ENCODE measurements at places on chromosomes 16 and 17.

GRCh38 chr16:1963806-1964505 is 670 bp downstream of the RPS2 start:
- DNase-seq, result no peak

- no peak for DNase-seq
These were observed 78.1 kb downstream of the TUBD1 start for GRCh38 chr17:59814685-59815084.

DNA sequence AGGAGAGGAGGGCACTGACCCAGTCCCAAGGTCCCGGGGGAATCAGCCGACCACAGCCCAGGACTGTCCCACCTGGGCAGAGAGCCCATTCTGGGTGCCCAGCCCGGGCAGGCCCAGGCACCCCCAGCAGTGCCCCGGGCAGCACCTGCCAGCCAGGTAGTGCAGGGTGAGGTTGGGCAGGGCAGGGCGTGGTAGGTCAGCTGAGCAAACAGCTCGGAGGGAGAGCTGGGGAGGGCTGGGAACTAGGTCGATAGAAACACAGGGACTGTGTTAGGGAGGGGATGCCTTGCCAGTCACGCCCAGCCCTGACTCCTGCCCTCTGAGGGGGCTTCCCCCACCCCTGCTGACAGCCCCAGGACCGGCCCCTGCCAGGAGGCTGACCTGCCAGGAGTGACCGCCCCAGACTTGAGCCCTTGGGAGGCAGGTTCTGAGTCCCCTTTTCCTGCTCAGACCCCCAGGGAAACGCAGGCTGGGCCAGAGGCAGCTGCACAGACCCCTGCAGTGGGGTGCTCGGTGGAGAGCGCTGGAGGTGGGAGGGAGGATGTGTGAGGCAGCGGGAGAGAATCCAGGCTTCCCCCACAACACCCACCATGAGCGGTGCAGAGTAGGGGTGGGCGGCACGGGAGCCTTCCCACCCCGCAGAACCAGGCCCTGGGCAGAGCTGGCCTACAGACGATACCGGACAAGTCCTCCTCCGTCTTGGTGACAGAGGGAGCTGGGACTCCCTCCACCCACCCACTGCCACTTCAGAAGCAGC is 4.7 kb downstream of the HS3ST6 start:
- DNase-seq, result no peak

DNA sequence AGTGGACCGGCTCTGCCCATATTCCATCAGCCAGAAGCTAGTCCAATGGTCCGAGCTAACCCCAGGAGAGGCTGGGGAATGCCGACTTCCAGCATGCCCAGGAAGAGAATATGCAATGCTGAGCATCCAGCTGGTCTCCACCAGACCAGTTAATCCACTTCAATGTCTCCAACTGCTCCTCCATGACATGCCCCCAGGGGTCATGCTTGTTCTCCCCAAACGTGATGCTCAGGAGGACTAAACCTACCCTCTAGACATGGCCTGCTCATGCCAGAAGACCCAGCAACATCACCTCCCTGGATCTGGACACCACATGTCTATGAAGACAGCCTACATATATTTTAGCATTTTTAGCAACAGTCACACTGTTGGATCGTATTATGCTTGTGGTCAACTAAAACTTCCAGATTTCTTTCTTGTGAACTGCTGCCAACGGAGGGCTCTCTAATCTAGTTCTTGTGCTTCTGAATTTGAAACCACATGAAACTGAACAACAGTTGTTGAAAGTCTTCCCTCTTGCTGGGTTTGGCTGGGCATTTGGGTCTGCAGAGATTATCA is 245.1 kb downstream of the SOX9 start:
- no peak for DNase-seq

- no peak for DNase-seq
These were observed 57.3 kb downstream of the TMEM186 start for GRCh38 chr16:8739989-8740704.
